Calu3 (cell line): ENCODE measurements at places on chromosomes 12 and 14. TPM values are rescaled to one million over a fixed set of nuclear protein-coding genes. Genes with fewer than 3 reads are reported as not detected.

DNA sequence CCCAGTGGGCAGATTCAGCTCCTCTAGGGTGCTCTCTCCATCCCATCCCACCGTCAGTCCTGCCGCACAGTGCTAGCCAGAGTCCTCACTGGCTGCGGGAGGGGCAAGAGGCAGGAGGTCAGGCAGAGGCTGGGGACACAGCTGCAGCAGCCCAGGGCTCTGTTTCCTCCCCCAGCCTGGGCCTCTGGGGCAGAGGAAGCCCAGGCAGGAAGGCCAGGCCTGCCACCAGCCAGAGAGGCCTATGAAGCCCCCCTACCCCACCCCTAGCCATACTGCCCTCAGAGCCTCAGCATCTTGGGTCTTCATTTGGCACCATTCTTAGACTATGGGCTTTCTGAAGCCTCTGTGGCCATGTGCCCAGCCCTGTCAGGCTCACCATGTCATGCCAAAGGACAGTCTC, 3.4 kb downstream of the ACVRL1 start:
- H3K4me3 ChIP-seq, result no peak overlapping the region
- no peak overlapping the region for H3K27ac ChIP-seq
- DNase-seq, result no peak
- no peaks in the 10 kb centered on the region for H3K4me1 ChIP-seq
- peaks cover 48% of the 10 kb centered on the region for H3K27me3 ChIP-seq

DNA sequence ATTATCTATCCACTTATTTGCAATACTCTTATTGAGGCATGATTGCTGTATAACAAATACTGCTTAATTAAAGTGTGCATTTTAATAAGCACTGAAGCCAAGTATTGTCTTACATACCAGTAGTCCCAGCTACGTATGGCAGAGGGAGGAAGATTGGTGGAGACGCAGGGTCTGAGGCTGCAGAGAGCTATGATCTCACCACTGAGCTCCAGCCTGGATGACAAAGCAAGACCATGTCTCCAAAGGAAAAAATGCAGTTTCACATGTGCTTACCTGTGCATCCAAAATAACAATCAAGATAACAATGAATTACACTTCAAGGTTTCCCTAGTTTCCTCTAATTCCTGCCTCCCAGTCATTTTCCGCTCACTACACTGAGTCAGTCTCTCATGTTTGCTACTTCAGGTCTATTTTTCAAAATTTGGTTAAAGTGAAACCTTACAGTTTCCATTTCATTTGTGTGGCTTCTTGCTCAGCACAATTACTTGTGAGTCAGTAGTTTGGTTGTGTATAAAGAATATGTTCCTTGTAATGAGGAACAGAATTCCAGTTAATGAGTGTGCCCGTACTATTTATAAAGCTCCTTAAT, 1250.1 kb downstream of the TMEM121 start:
- no peak for DNase-seq
- no peaks in the 10 kb centered on the region for H3K4me1 ChIP-seq
- H3K27ac ChIP-seq, result no peak overlapping the region
- H3K27me3 ChIP-seq, result no peaks in the 10 kb centered on the region
- no peaks in the 10 kb centered on the region for H3K36me3 ChIP-seq

- no peaks in the 10 kb centered on the region for H3K27me3 ChIP-seq
- no peak overlapping the region for H3K27ac ChIP-seq
- H3K36me3 ChIP-seq, result no peaks in the 10 kb centered on the region
- H3K4me3 ChIP-seq, result no peak overlapping the region
- DNase-seq, result no peak
Measured at GRCh38 chr14:37862263-37862662, 266.8 kb downstream of the TTC6 start.

DNA sequence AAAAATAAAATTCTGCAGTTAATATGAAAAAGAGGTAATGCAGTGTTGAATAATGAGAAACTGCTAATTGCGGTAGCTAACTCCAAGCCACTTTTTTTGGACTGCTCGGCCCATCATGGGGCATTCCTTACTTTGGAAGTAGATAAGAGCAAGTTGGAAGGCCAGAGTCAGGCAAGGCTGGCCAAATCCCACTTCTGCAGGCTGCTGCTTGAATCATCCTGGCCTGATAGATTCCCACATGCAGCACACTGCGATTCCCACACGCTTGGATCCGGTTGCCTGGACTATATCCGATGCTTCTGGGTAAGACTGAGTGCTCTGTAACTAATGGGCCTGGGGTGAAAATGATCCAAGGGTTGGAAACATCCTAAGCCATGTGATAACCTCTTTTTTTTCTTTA, 10.6 kb downstream of the EIF2B2 start:
- H3K27ac ChIP-seq, result no peak overlapping the region
- H3K4me1 ChIP-seq, result no peaks in the 10 kb centered on the region
- no peak for DNase-seq
- H3K27me3 ChIP-seq, result no peaks in the 10 kb centered on the region
- H3K36me3 ChIP-seq, result peaks cover 18% of the 10 kb centered on the region

GRCh38 chr14:91963465-91963864, 16.0 kb upstream of the FBLN5 start:
- no peak for DNase-seq
- no peaks in the 10 kb centered on the region for H3K4me1 ChIP-seq
- no peaks in the 10 kb centered on the region for H3K36me3 ChIP-seq
- H3K27ac ChIP-seq, result no peak overlapping the region
- no peak overlapping the region for H3K4me3 ChIP-seq
- H3K27me3 ChIP-seq, result no peaks in the 10 kb centered on the region

Gene COX8C
- total RNA-seq, result not detected in 2 replicates

Gene KIF5A
- 0.10 TPM in 1 of 2 replicates, not detected in the other for total RNA-seq

Gene OS9
- 221 and 258 TPM in 2 replicates for total RNA-seq

Gene PCK2
- 38.0 and 43.6 TPM in 2 replicates for total RNA-seq

Gene MORN3
- total RNA-seq, result 0.76 and 1.2 TPM in 2 replicates
